Gastrocnemius medialis (tissue), 4 donors: ENCODE measurements at places on chromosomes 4 and X.

GRCh38 chr4:93759506-93759905 lies 69.0 kb upstream of the ATOH1 start:
- DNase-seq = no peak

DNA sequence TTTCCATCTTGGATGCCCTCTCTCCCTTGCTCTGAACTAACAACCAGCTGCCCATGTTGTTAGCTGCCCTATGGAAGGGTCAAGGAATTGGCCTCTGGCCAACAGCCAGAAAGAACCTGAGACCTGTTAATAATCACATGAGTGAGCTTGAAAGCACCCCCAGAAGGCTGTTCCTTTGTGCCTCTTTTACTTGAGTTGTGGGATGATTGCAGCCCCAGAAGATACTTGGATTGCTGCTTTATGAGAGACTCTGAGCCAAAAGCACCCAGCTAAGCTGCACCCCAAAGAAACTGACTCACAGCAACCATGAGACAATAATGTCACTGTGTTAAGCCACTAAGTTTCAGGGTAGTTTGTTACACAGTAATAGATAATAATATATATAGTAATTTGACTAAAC lies 73.3 kb downstream of the FRYL start:
- DNase-seq = no peak

GRCh38 chr4:85431881-85432485 lies 43.0 kb upstream of the ARHGAP24 start:
- no peak for DNase-seq

GRCh38 chr4:106629268-106629625 lies 260.7 kb upstream of the GIMD1 start:
- DNase-seq = no peak

DNA sequence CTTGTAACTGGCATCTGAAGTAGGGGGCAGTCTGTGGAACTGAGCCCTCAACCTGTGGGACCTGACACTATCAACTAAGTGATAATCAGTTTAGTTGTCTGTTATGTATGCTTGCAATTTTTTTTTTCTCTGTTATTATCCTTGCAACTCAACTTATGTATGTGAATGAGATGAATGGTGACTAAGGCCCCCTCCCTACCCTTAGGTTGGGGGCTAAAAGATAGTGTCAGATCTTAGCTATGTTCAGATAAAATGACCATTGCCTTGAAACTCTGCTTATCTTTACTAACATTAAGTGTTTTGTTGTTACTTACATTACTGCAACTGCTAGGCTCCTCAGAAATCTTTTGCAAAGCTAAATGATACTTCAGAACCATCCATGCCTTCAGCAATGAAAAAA lies 31.5 kb downstream of the TMEM184C start:
- DNase-seq = no peak

- DNase-seq = no peak
Observed at GRCh38 chr4:168321006-168321405, 2.5 kb upstream of the DDX60 start.

DNA sequence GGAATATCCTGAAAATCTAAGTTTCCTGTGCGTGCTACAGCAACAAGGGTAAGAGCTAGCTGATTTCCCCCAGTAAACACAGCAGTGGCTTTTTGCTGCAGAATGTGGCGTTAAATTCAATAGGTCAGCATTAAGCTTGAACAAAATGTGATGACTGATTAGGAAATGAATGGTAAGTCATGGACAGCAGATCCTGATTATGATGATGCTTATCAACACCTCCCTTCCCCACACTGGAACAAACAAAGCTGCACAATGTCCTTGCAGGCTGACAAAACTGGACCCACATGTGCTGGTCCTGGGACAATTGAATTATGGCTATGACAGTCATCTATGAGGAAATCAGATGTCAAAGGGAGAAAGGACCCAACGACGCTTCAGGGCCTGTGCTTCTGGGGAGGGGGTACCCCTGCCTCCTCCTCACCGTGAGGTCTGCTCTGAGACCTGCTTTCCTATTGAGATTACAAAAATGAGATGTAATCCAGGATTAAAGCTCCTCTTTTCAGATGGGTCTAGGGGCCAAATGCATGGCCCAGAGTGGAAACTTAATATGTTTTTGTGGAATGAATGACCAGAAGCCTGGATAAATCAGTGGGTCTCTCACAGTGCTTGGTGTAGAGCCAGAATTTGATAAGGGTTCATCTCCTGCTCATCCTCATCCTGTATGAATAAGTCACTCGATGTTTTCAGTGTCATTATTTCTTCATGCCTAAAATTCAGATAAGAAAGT lies 32.0 kb upstream of the BOD1L1 start:
- no peak for DNase-seq
